ENCODE measurements at places on chromosomes 1 and 21. TPM values are rescaled to one million over a fixed set of nuclear protein-coding genes. Genes with fewer than 3 reads are reported as not detected.

CHD5 gene
- total RNA-seq: 1.0 TPM

- H3K27me3 ChIP-seq: no peaks in the 10 kb centered on the region
- no peak for DNase-seq
- H3K4me1 ChIP-seq: no peaks in the 10 kb centered on the region
- H3K36me3 ChIP-seq: no peaks in the 10 kb centered on the region
These were observed 62.5 kb upstream of the TRAPPC10 start for GRCh38 chr21:43949499-43950208.

SPRR1B gene
- not detected for total RNA-seq

GRCh38 chr1:157653494-157653873 lies 47.1 kb downstream of the FCRL3 start:
- H3K27me3 ChIP-seq: no peaks in the 10 kb centered on the region
- DNase-seq: no peak
- no peaks in the 10 kb centered on the region for H3K36me3 ChIP-seq
- no peak overlapping the region for H3K27ac ChIP-seq

SMIM1 gene
- not detected for total RNA-seq

TIAM1 gene
- 20.0 TPM for total RNA-seq

TBX15 gene
- total RNA-seq: not detected

DNA sequence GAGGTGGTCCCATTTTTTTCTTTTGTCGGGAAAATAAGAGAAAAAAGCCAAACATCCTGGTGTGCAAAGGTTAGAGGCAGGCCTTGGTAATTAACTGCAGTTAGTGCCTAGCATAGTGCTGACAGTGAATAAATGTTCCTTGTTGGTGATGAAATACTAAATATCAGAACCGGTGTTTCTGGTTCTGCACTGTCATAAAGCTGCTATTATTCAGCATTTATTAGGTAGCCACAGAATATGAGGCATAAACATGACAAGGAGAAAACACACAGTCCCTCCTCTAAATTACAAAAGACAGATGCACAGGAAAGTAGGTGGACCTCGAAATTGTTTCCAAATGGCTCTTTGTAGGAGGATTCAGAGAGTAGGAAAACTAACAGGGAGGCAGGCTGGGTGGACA lies 122.0 kb upstream of the ADGRL2 start:
- DNase-seq: no peak
- H3K4me3 ChIP-seq: no peak overlapping the region
- H3K27me3 ChIP-seq: no peaks in the 10 kb centered on the region
- H3K36me3 ChIP-seq: no peaks in the 10 kb centered on the region
- H3K4me1 ChIP-seq: peaks cover 46% of the 10 kb centered on the region

- no peaks in the 10 kb centered on the region for H3K27me3 ChIP-seq
- H3K4me3 ChIP-seq: no peak overlapping the region
- H3K4me1 ChIP-seq: peaks cover 68% of the 10 kb centered on the region
- peak overlapping the region; percentile 63 for H3K27ac ChIP-seq
- H3K36me3 ChIP-seq: no peaks in the 10 kb centered on the region
- peak; percentile 40 for DNase-seq
These were observed 7.7 kb downstream of the ARHGEF2 start for GRCh38 chr1:155970531-155971167.

NUP210L gene
- total RNA-seq: not detected
